ENCODE measurements at places on chromosomes 7 and 10.
A peak's percentile ranks its signal among the peaks of the same experiment; 100 is the strongest.

DNA sequence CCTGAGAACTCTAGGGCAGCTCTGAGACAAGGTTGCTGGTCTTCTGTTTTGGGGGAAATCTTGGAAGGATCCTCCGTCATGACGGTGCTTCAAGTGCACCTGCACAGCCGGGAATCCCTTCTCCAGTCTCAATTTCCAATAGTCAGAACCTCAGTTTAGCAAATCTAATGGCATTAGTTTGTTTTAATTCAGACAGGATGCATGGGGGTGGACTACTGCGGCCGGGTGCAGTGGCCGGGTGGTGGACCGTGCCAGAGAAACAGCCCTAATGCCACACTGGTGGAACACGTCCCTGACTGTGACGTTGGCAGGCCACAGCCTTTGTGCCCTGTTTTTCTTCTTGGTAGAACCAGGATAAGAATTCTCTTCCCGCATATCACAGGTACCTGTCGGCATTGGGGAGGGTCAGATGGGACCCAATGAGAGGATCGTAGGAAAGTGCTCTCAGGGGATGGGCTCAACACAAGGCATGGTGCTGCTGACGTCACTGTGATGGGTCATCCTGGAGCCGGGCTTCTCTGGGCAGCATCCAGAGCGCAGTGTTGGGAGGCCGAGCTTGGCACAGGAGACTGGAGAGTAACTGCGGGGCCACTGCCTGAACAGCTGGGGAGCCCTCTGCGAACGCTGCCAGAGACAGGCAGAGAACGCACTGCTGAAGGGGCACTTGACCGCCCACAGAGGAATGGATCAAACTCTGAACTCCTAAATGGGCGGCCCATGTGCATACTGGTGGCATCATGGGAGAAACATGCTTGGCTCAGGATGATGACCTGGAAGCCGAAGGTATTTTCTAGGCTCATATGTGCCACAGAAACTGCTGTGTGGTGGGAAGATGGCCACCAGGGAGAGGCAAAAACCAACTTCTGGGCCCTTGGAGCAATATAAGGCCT is 313.8 kb upstream of the SHH start:
- DNase-seq = no peak

DNA sequence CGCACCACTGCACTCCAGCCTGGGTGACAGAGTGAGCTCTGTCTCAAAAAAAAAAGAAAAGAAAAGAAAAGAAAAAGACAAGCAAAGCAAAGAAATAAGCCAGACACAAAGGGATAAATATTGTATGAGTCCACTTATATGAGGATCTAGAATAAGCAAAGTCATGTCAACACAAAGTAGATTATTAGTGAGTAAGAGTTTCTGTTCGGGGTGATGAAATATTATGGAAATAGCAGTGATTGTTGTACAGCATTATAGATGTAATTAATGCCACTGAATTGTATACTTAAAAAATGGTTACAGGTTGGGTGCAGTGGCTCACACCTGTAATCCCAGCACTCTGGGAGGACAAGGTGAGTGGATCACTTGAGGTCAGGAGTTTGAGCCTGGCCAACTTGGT is 83.2 kb downstream of the HIP1 start:
- no peak for DNase-seq

- DNase-seq = no peak
Measured at GRCh38 chr7:28564755-28565374, 152.5 kb downstream of the CREB5 start.

GRCh38 chr10:14396411-14397048 is 65.8 kb upstream of the FRMD4A start:
- peak; percentile 13 for DNase-seq

- no peak for DNase-seq
Measured at GRCh38 chr7:72492461-72493065, 80.4 kb upstream of the CALN1 start.

- DNase-seq = no peak
Measured at GRCh38 chr10:36390221-36390620, 735.2 kb upstream of the ANKRD30A start.

- DNase-seq = no peak
Measured at GRCh38 chr7:42192851-42193461, 44.1 kb downstream of the GLI3 start.

DNA sequence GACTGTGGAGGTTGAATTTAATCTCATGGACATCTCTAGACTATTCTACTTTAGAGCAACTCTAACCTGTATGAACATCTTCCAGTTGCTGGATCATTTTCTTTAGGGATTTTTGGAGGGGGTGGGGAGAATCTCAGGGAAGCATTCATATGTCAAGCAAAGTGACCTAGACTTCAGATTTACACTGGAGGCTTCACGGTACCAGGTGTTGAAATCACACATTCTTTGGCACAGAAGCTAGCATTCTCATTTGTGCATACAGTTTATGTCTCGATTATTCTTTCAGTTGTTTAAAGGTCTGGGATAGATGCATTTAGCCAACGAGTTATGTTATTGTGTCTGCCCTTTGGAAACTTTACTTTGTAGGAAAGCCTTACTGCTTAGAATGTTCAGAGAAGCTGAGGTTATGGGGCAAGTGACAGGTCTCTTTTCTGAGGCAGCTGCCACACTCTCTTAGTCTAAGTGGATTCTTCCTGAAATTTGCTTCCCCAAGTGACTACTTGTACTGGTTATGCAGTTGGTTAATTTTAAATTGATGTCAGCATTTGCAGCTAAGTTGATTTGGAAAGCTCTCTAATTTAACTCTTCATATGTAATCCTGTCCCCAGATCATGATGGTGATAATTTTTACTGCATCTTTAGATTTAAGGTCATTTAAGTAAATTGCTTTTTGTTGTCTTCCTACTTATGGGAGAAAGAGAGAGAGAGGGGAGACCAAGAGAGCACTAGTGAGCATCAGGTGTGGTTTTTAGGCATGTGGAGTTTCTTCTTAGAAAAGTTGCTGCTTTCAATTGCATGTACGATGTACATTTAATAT is 153.8 kb downstream of the PRKG1 start:
- DNase-seq = no peak

DNA sequence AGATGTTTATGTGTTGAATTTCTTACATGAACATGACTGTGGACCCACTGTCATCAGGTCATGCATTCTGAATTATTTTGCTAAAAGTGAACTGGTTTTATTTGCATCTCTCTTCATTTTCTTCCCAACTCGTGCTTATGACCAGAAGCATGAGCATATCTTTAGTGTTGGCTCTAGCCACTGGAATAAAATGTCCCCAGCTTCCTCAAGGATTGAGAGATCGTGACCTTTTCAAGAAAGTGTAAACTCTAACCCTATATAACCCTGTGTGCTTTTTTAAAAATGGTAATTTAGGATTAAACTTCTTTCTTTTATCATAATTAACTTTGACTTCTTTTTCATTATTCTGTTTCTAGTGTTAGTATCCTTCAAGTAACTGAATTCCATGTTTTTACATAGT is 55.5 kb downstream of the VTI1A start:
- no peak for DNase-seq

DNA sequence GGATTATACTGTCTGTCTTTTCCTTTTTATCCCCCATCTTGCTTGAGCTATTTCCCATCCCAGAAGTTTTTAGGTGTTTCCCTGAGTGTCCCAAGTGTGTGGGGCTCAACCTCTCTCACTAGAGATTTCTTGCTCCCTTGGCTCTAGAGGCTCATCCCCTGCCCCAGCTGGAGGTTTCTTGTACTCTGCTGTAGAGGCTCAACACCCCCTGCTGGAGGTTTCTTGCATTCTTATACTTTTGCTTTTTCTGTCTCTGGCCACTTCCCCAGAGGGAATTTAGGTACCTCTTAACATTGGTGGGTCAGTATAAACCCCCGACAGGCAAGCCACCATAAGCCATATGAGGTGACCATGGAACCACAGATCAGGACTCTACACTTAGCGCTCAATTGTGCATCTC is 114.2 kb upstream of the FAM3C start:
- DNase-seq = no peak

DNA sequence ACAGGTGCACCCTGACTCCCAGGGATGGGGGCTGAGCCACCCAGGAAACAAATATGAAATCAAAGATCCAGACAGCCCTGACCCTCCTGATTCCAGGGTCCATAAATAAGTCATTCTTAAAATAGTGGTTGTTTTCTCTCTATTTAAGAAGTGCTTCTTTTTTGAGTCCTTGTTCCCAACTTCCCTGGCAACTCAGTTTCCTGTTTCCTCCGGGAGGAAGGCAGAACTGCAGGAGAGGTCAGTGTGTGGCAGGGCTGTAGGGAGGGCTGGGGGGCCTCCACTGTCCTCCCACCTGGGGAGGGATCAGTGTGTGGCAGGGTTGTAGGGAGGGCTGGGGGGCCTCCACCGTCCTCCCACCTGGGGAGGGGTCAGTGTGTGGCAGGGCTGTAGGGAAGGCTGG is 88.7 kb upstream of the PDGFA start:
- DNase-seq = no peak

- peak; percentile 93 for DNase-seq
Measured at GRCh38 chr7:44307301-44307900, 18.0 kb downstream of the CAMK2B start.

DNA sequence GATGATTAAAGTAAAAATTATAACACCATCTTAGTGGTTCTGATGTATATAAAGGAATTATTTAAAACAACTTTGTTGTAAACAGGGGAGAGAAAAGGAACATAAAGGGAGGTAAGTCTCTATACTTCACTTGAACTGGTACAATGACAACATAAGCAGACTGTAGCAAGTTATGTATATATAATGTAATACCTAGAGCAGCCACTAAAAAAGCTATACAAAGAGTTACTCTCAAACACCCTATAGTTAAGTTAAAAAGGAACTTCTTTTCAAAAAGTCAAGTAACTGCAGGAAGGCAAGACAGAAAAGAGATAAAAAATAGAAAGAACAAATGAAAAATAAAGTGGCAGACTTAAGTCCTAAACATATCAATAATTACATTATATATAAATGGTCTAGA is 82.3 kb downstream of the ZNF503 start:
- no peak for DNase-seq

DNA sequence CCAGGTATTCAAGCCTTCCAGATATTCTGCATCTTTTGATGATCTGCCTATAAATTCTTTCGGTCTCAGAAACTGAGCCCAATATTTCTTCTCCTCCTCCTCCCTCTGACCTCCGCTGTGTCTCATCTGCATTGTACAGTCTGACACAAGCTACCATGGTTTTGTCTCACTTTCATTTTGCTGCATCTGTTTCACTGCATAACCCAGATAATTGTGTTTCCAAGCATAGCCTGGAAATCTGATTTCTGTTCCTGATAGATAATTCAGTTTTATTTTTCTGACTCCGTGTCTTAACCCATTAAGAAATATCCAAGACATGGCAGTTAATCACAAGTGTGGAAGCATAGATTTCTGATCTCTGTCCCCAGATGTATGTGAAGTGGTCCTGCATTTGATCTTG is 374.2 kb upstream of the SEMA3A start:
- no peak for DNase-seq
